PC-3 (cell line): ENCODE measurements at places on chromosomes 4 and X. TPM values are rescaled to one million over a fixed set of nuclear protein-coding genes. Genes with fewer than 3 reads are reported as not detected.

- no peak overlapping the region for H3K27ac ChIP-seq
- H3K4me1 ChIP-seq = no peaks in the 10 kb centered on the region
- no peaks in the 10 kb centered on the region for H3K27me3 ChIP-seq
- no peak overlapping the region for H3K4me3 ChIP-seq
- no peaks in the 10 kb centered on the region for H3K36me3 ChIP-seq
Observed at GRCh38 chrX:83845397-83845796, 15.5 kb upstream of the CYLC1 start.

DNA sequence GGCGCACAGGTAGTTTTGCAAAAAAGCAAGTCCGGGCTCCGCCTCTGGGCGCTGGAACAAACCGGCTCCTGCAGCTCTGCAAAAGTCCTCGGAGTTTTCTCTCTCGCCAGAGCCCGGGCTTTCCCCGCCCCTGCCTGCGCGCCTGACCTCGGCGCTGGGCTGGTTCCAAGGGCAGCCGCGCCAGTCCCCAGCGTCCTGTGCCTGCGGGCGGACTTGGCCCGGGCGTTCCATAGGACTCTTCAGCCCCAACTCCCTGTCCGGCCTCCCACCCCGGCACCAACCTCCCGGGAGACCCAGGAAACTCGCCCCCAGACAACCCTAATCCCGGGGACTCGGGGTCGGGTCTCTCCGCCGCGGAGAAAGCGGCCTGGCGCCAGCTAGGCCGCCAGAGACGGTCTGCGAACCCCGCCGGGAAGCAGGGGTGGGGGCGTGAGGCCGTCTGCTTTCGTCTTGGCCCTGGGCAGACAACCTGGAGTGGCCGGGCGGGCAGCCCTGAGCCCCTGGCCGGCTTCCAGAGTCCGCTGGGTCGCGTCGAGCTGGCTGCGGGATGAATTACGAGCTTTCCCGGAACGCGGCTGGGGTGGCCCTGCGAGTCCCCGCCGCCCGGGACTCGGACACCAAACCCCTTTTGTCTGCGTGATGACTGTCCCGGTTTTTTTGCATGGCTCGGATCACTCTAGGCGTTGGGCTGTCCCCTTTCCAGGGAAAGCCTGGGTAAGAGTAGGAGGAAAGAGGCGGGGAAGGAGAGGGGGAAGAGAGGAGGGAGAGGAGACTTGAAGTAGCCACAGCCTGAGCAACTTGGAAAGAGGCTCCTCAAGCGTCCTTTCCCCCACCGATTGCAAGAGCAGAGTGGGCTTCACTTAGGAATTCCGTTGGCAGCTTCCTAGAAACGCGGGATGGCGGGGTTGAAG, 916 bp downstream of the MXRA5 start:
- H3K4me1 ChIP-seq = no peaks in the 10 kb centered on the region
- no peak overlapping the region for H3K4me3 ChIP-seq
- no peaks in the 10 kb centered on the region for H3K36me3 ChIP-seq
- peaks cover 22% of the 10 kb centered on the region; the same call in 1 of the 2 replicates for H3K27me3 ChIP-seq

DNA sequence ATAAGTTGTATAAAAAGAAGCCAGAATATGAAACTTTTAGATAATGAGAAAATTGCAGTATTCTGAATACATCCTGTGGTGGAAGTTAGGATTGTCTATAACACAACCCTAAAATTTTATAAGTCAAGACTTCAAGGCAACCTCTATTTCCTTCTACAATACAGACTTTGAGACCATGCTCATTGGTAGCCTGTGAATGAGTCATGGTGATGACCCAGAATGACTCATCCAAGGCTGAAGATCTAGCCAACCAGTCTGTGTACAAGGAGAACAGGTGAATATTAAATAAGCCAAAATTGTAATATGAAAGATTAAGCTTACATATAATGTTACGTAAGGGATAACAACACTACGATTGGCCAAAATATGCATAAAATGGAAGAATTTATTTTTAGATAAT, 475.9 kb upstream of the GALNT7 start:
- peak; percentile 54 for DNase-seq
- no peak overlapping the region for H3K4me3 ChIP-seq
- no peaks in the 10 kb centered on the region for H3K4me1 ChIP-seq
- H3K27ac ChIP-seq = no peak overlapping the region
- H3K36me3 ChIP-seq = no peaks in the 10 kb centered on the region

GRCh38 chr4:1208266-1208961, 36.0 kb upstream of the SPON2 start:
- H3K27ac ChIP-seq = no peak overlapping the region
- no peak overlapping the region for H3K4me3 ChIP-seq
- H3K36me3 ChIP-seq = no peaks in the 10 kb centered on the region; the same call in 1 of the 2 replicates
- H3K4me1 ChIP-seq = no peaks in the 10 kb centered on the region

- H3K4me3 ChIP-seq = peak overlapping the region; percentile 40; the same call in 1 of the 2 replicates
- H3K4me1 ChIP-seq = peaks cover 54% of the 10 kb centered on the region
- H3K27ac ChIP-seq = peak overlapping the region; percentile 49
- peaks cover 25% of the 10 kb centered on the region for H3K36me3 ChIP-seq
- no peaks in the 10 kb centered on the region for H3K27me3 ChIP-seq
Observed at GRCh38 chr4:78569306-78569821, 17.8 kb downstream of the ANXA3 start.

- peak overlapping the region; percentile 18; the same call in 1 of the 2 replicates for H3K27ac ChIP-seq
- no peak overlapping the region for H3K4me3 ChIP-seq
- no peaks in the 10 kb centered on the region for H3K27me3 ChIP-seq
- no peaks in the 10 kb centered on the region for H3K36me3 ChIP-seq
- DNase-seq = peak; percentile 64
Observed at GRCh38 chrX:125507119-125507518, 187.4 kb downstream of the TEX13C start.

DNA sequence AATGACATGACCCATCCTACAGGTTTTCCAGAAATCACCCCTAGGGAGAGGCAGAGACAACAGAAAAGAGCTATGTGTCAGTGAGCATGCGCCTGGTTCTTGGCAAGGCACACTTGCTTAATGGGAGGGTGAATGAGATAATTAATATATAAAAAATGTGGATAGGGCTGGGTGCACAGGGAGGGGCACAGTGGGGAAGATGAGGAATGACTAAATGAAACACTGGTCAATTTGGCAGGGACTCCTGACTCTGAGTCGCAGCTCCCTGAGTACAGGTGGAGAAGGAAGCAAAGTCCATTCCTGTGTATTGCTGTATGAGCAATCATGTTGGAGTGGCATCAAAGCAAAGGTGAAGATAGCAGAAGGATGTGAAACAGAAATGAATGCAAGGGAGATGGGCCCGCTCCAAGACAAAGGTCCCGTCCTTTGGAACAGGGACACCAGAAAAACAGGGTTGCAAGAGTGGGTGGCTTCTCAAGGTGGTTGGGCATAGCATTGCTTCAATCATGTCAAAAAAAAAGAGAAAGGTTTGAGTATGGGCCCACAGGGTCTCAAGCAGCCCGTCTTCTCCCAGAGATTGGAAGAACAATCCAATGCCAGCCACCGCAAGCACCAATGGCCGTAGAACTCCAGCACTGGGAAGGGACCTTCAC, 278.4 kb upstream of the AGTR2 start:
- peaks cover 15% of the 10 kb centered on the region; the same call in 1 of the 2 replicates for H3K4me1 ChIP-seq
- no peaks in the 10 kb centered on the region for H3K36me3 ChIP-seq
- no peaks in the 10 kb centered on the region for H3K27me3 ChIP-seq
- peak overlapping the region; percentile 86; the same call in 1 of the 2 replicates for H3K27ac ChIP-seq

DNA sequence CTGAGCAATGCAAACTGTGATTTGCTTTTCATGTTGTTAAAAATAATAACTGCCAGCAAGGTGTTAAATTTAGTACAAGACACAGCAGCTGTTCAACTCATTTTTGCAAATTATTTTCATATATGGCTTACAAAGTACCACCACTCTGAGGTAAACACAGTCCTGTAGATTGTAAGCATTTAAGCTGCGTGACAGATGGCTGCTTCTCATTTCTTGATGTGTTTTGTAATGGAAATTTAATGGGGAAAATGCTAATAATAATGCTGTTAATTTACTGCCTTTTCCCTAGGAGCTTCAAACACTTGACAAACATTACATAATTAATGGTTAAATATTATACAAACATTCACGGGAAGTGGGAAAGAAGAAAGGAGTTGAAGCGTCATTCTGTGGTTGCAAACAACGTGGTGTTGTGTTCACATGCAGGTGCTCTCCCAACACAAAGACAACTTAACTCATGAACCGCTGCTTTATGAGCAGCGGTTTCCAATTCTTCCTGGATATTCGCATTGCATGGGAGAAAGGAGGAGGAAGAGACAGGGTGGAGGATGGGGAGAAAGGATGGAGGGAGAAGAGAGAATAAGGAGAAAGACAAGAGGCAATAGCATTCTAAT, 236.8 kb upstream of the VCX start:
- no peak overlapping the region for H3K27ac ChIP-seq
- no peak overlapping the region for H3K4me3 ChIP-seq
- no peaks in the 10 kb centered on the region for H3K4me1 ChIP-seq

DNA sequence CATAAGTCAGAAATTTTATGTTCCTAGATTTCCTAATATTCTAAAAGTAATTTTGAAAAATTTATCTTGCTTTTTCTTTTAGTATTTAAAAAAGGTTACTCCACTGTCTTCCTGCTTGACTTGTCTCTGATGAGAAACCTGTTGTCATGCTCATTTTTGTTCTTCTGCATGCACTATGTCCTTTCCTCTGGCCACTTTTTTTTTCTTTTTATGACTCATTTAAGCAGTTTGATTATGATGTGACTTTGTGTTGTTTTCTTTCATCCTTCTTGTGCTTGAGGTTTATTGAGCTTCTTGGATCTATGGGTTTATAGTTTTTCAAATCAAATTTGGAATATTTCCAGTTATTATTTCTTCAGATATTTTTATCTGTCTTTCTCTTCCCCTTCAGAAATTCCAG, 12.0 kb upstream of the UFSP2 start:
- no peak overlapping the region for H3K4me3 ChIP-seq
- no peaks in the 10 kb centered on the region for H3K27me3 ChIP-seq
- H3K36me3 ChIP-seq = no peaks in the 10 kb centered on the region
- no peaks in the 10 kb centered on the region for H3K4me1 ChIP-seq
- no peak for DNase-seq
- H3K27ac ChIP-seq = no peak overlapping the region

DNA sequence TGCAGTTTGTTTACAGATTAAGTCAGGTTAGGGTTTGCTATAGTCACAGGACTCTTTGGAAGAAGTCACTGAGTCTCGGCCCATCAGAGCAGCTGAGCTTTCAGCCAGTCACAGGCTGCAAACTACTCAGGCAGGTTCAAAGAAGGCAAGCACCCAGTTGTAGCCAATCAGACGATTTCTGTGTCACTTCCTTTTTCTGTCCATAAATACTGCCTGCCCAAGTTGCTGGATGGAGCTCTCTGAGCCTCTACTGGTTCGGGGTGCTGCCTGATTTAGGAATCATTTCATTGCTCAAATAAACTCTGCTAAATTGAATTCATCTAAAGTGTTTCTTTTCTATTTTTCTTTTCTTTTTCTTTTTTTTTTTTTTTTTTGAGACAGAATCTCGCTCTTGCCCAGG, 7.3 kb upstream of the SH3BP2 start:
- H3K36me3 ChIP-seq = no peaks in the 10 kb centered on the region
- H3K27me3 ChIP-seq = no peaks in the 10 kb centered on the region
- no peaks in the 10 kb centered on the region for H3K4me1 ChIP-seq
- no peak for DNase-seq

DNA sequence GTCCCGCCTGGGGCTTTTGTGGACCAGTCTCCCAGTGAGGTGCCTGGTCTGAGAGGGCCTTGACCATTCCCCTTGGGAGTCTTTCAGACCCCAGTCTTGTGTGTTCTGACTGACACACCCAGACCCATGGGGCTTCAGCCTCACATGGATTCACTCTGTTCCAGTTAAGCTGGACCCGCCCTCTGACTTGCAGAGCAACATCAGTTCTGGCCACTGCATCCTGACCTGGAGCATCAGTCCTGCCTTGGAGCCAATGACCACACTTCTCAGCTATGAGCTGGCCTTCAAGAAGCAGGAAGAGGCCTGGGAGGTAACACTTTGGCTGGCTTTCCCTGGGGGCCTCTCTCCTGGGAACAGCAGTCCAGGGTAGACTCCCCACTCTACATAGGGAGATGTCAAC, 6.8 kb downstream of the IL9R start:
- DNase-seq = no peak
- no peak overlapping the region for H3K27ac ChIP-seq
- H3K36me3 ChIP-seq = no peaks in the 10 kb centered on the region
- H3K4me3 ChIP-seq = no peak overlapping the region

DNA sequence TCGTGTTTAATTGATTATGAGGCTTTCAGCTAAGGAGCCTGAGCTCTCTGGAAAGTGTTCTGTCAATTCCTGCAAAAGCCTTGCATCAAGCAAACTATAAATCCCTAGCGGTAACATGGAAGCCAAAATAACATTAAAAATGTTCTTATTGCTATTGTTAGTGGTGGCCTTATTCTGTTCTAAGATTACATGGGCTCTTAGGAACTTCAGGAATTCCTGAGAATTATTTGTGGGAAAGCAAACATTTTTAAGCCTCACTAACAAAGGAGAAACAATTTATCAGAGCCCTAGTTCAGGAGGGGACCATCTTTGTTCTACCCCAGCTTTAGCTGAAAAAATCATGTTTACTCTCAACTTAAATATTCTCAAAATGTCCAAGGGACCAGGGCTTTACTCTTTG, 119.6 kb downstream of the PAPSS1 start:
- no peaks in the 10 kb centered on the region for H3K36me3 ChIP-seq
- H3K27me3 ChIP-seq = no peaks in the 10 kb centered on the region
- no peak for DNase-seq
- H3K4me1 ChIP-seq = 0 out of 2 replicates have a peak, but pooled peaks cover 5% of the 10 kb centered on the region

DNA sequence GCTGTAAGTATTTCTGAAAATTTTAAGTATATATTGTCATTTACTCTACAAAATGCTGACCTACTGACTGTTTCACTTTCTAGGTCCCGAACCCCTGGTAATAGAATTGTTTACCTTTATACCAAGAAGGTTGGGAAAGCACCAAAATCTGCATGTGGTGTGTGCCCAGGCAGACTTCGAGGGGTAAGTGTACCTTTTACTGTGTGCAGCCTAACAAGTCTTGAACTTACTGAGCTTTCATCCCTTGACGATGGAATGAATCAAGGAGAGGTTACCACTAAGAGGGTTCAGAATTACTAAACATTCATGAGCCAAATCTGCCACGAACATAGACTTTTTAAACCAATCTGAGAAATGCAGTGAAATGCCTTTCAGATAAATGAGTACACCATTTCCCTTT, 1.6 kb downstream of the RPL34 start:
- peaks cover 46% of the 10 kb centered on the region for H3K36me3 ChIP-seq
- H3K4me3 ChIP-seq = peak overlapping the region; percentile 100
- H3K27ac ChIP-seq = no peak overlapping the region
- peaks cover 17% of the 10 kb centered on the region for H3K4me1 ChIP-seq
- H3K27me3 ChIP-seq = no peaks in the 10 kb centered on the region

GRCh38 chr4:183106839-183107238, 7.8 kb downstream of the WWC2 start:
- no peak overlapping the region for H3K27ac ChIP-seq
- no peak overlapping the region for H3K4me3 ChIP-seq
- DNase-seq = no peak
- H3K4me1 ChIP-seq = peaks cover 24% of the 10 kb centered on the region
- H3K36me3 ChIP-seq = no peaks in the 10 kb centered on the region

The VSIG1 gene
- total RNA-seq = 0.84 and 4.8 TPM in 2 replicates

The BRS3 gene
- not detected in 2 replicates for total RNA-seq

The NXF2B gene
- not detected in 2 replicates for total RNA-seq

The ARHGEF6 gene
- total RNA-seq = 2.1 and 3.3 TPM in 2 replicates

The CPXCR1 gene
- total RNA-seq = not detected in 2 replicates

The DCHS2 gene
- total RNA-seq = 0.06 and 0.22 TPM in 2 replicates

The TMPRSS11E gene
- total RNA-seq = not detected in 2 replicates

The MSMO1 gene
- total RNA-seq = 30.5 and 37.6 TPM in 2 replicates

The RGN gene
- not detected in 2 replicates for total RNA-seq
